ENCODE measurements at places on chromosomes 12 and 14.

GRCh38 chr14:94062344-94062940, 18.6 kb downstream of the DDX24 start:
- DNase-seq: no peak

GRCh38 chr12:98259693-98260092, 255.7 kb upstream of the TMPO start:
- DNase-seq: no peak

GRCh38 chr12:23911574-23911973, 37.9 kb downstream of the SOX5 start:
- no peak for DNase-seq

DNA sequence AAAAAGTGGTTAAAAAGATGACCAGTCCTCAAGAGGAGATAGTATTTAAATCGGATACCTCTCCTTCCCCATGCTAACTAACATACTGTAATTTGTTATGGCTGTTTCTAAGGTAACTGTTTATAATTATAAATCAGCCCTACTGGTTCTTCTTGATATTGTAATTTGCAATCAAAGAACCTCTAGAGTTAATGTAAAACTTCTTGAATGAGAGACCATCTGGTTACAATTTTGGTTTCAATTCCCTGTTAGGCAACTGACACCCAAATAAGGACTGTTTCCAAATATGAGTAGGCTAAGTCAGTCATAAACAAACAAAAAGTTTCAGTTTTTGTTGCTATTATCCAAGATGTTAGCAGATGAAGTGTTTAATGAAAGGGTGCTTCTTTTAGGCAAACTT, 120.2 kb upstream of the DNM1L start:
- no peak for DNase-seq

GRCh38 chr14:93784878-93785277, 3.4 kb downstream of the PRIMA1 start:
- no peak for DNase-seq
